SK-N-SH (cell line): ENCODE measurements at places on chromosomes 4 and X. TPM values are rescaled to one million over a fixed set of nuclear protein-coding genes. Genes with fewer than 3 reads are reported as not detected.

GRCh38 chrX:147803948-147804347 is 107.8 kb upstream of the FMR1 start:
- peak; percentile 18 for DNase-seq
- no peak overlapping the region for H3K4me3 ChIP-seq
- no peaks in the 10 kb centered on the region for H3K4me1 ChIP-seq
- no peak overlapping the region for H3K27ac ChIP-seq
- no peaks in the 10 kb centered on the region for H3K27me3 ChIP-seq
- H3K36me3 ChIP-seq, result no peaks in the 10 kb centered on the region

DNA sequence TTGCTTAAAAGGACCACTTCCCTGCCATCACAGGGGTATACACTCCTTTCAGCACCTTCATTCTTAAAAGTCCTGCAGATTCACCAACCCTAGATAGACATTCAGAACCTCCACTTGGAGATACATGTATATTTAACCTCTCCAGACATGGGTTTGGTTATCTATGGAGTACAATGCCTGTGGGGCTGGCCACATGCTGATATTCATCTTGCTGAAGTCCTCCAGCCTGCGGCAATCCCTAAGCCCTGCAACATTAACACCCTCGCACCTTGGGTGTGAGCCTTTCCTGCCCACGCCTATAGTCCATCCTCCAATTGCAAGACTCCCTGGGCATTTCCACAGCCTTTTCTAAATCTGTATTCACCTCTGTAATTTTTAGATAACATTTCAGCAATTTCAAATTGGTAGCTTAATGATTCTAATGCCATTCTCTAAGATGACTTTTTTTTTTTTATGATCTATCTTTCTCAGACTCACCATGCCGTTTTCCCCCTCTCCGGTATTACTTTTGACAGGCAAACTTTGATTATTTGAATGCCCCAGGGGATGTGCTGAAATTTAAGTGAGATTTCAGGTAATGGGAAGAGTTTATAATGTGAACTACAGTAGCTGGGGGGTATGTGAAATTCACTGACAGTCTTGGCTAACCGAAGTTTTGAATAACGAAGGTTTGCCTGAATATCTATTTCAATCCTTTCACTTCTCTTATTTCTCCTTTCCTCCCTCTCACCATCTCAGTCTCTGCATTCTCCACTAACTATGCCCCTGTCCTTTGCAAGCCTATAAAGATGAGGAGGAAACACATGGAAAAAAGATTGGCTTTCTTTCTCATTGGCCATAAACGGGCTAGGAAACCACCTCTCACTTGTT is 24.1 kb downstream of the CCDC149 start:
- no peak overlapping the region for H3K4me3 ChIP-seq
- H3K27me3 ChIP-seq, result no peaks in the 10 kb centered on the region
- no peaks in the 10 kb centered on the region for H3K36me3 ChIP-seq
- no peak overlapping the region for H3K27ac ChIP-seq
- DNase-seq, result no peak
- H3K4me1 ChIP-seq, result no peaks in the 10 kb centered on the region

The CLCN5 gene
- 1.7 and 1.9 TPM in 2 replicates for polyA plus RNA-seq

GRCh38 chr4:3467601-3468031 is 4.5 kb downstream of the DOK7 start:
- no peaks in the 10 kb centered on the region for H3K36me3 ChIP-seq
- H3K4me1 ChIP-seq, result no peaks in the 10 kb centered on the region
- no peak for DNase-seq
- H3K27me3 ChIP-seq, result no peaks in the 10 kb centered on the region; the same call in 1 of the 2 replicates
- no peak overlapping the region for H3K27ac ChIP-seq

DNA sequence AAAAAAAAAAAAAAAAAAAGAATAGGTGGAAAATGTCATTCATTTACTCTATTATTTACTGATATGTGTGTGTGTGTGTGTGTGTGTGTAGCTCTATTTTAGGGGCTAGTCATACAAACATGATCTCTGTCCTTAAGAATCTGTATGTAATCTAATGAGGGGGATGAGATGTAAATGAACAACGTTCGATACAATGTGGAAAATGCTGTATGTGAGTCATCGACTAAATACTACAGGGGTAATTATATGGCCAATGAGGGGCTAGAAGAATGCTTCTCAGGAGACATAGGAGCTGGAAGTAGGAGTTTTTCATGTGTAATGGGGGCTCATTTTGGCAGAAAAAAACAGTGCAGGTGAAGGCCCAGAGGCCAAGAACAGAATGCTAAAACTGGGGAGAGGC is 41.9 kb downstream of the LEF1 start:
- no peaks in the 10 kb centered on the region for H3K4me1 ChIP-seq
- H3K36me3 ChIP-seq, result no peaks in the 10 kb centered on the region
- DNase-seq, result no peak
- no peak overlapping the region for H3K27ac ChIP-seq
- no peak overlapping the region for H3K4me3 ChIP-seq
